ENCODE measurements at places on chromosomes 1 and 21.

- H3K36me3 ChIP-seq = peaks cover 4% of the 10 kb centered on the region
- peak; percentile 29 for DNase-seq
- H3K4me1 ChIP-seq = no peaks in the 10 kb centered on the region
- H3K27me3 ChIP-seq = no peaks in the 10 kb centered on the region
- no peak overlapping the region for H3K4me3 ChIP-seq
Observed at GRCh38 chr21:42561762-42562650, 48.4 kb downstream of the SLC37A1 start.

DNA sequence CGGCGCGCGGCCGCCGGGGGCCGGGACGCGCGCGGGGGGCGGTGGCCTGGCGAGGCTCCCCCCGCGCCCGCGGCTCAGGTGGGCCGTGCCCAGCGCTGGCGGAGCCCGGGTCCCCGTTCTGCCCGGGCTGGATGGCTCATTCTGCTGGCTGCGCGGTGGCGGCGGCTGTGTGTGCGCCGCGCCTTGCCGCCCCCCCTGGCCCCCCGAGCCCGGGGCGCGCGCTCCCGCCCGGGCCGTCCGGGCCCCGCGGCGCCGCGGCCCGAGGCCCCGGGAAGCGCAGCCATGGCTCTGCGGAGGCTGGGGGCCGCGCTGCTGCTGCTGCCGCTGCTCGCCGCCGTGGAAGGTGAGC is at the start of gene EPHB2:
Gene EPHB2, plus strand, starts transcription at position 139 of the 349 bp plus-strand sequence. Its CDS starts 144 bp downstream, at position 283.
- H3K27ac ChIP-seq = peak within 1 kb of the TSS; percentile 21
- H3K27me3 ChIP-seq = peaks cover 24% of the 10 kb centered on the region
- no peaks in the 10 kb centered on the region for H3K4me1 ChIP-seq
- DNase-seq = no peak

DNA sequence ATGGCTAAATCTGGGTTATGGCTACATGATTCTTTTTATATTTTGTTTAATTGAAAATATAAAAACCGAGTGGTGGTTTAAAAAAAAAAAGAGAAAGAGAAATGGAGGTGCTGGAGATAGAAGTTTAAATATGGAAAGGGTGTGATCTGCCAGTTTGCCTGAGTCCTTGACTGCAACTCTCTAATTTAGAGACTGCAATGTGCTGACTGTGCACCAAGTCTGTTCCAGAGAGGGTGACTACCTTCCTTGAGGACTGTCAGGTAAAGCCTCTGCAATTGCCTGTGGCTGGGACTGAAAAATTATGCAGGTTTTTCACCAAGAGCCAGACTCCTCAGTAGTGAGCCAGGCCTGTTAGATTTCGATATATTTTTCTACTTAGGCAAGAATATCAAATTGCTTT is 1326.3 kb downstream of the BRINP3 start:
- H3K27ac ChIP-seq = no peak overlapping the region
- no peaks in the 10 kb centered on the region for H3K27me3 ChIP-seq
- no peak overlapping the region for H3K4me3 ChIP-seq
- no peak for DNase-seq
- no peaks in the 10 kb centered on the region for H3K36me3 ChIP-seq
- H3K4me1 ChIP-seq = no peaks in the 10 kb centered on the region

DNA sequence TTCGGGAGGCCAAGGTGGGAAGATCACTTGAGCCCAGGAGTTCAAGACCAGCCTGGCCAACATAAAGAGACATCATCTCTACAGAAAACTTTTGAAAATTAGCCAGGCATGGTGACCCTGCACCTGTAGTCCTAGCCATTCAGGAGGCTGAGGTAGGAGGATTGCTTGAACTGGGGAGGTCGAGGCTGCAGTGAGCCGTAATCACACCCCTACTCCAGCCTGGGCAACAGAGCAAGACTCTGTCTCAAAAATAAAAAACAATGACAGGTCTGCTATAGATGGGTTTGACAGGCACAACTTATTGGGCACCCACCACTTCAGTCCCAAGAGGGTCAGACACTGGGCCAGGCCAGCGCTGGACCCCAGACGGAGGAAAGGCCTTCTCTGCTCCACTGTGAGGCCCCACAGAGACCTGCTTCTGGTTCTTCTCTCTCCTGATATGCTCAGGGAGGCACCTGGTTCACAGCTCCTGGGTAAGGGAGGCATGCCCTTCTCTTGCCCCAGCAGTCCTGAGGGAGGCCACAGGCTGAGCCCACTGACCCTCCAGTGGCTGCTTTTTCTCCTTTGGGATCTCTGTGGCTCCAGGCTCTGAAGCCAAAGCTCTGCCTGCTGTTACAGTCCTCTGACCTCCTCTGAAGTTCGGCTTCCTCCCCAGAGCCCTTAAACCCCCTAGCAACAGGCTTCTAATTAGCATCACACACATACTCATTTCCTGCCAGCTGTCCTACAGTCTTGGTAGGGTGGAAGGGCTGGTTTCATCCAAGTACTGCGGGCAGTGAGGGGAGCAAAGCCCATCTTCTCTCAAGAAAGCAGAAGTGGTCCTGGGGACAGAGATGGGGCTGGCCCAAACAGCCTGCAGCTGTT is 14.4 kb downstream of the S100A16 start:
- H3K4me3 ChIP-seq = no peak overlapping the region
- DNase-seq = peak; percentile 28
- H3K4me1 ChIP-seq = no peaks in the 10 kb centered on the region
- H3K27me3 ChIP-seq = no peaks in the 10 kb centered on the region

DNA sequence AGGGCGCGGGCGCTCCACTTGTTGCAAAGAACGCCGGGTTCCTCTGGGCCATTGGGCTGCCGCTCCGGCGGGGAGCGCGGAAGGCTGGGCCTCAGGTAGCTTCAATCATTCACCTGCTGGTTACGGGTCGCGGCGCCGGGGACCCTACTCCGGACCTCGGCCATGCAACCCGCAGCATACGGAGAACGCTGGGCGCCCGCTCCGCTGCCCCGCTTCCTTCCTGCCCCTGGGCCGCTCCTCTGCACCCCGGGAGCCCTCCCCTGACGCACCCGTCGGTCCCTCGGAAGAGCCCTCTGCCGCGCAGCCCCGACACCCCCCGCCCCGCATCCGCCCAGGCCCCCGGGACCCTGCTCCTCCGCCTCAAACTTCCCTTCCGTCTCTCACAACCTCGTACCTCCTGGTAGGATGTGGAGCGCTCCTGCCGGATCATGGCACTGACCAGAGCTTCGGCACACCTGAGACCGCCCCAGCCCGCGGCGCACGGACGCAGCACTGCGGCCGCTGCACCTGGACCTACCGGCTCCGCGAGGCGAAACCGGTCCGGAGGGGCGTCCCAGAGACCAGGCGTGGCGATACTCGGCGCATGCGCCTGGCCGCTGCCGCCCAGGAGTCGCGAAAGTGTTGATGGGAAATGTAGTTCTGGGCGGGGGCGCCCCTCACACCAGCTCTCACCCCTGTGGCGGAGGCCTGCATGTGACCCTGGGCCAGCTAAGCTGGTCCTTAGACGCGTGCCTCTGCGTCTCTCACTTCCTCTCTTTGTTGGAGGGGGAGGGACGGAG is at the start of gene PACC1:
Gene PACC1, minus strand, starts transcription at position 559 of the 779 bp plus-strand sequence. Its CDS starts 129 bp downstream, at position 430.
- DNase-seq = peak; percentile 94
- H3K27me3 ChIP-seq = no peaks in the 10 kb centered on the region
- no peaks in the 10 kb centered on the region for H3K36me3 ChIP-seq
- no peaks in the 10 kb centered on the region for H3K4me1 ChIP-seq
- peak within 1 kb of the TSS; percentile 67 for H3K27ac ChIP-seq
- H3K4me3 ChIP-seq = peak within 1 kb of the TSS; percentile 85
